ENCODE measurements at places on chromosomes 1 and 21. TPM values are rescaled to one million over a fixed set of nuclear protein-coding genes. Genes with fewer than 3 reads are reported as not detected.

DNA sequence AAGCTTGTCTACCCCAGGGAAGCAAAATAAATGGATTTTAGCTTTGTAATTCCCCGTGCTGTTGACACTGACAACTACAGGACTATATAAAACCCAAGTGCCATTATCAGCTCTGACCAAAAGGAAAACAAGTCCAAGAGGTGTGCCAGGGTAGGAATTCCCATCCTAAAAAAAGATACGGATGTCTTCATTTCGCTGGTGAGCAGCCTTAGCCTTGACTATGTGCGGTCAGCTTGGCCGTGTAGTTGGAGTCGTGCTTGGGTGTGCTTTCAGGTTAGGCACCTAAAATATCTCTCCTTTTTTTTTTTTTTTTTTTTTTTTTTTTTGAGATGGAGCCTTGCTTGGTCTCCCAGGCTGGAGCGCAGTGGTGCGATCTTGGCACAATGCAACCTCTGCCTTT, 28.9 kb upstream of the ACTN2 start:
- peaks cover 2% of the 10 kb centered on the region for H3K4me1 ChIP-seq
- no peak overlapping the region for H3K4me3 ChIP-seq
- DNase-seq: no peak
- no peaks in the 10 kb centered on the region for H3K36me3 ChIP-seq
- no peak overlapping the region for H3K27ac ChIP-seq
- H3K27me3 ChIP-seq: peaks cover 21% of the 10 kb centered on the region

DNA sequence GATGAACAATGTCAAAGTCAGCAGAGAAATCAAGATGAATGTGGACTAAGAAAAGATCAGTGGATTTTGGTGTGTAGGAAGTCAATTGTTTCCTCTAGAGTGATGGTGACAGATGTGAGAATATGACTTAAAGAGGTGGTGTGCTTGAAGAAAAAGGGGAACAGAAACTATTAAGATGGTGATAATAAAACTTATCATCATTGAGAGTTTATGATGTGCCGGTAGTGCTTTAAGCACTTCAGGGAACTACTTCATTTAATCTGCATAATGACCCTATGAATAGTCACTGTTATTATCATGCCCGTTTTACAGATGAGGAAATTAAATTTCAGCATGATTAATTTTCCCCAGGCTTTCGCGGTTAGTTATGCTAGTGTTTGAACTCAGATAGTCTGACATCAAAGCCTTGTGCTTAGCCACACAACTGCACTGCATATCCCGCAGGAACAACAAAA, 246.9 kb upstream of the LRRC7 start:
- no peaks in the 10 kb centered on the region for H3K4me1 ChIP-seq
- H3K27me3 ChIP-seq: peaks cover 4% of the 10 kb centered on the region
- H3K36me3 ChIP-seq: no peaks in the 10 kb centered on the region
- no peak overlapping the region for H3K4me3 ChIP-seq
- H3K27ac ChIP-seq: no peak overlapping the region
- no peak for DNase-seq

DNA sequence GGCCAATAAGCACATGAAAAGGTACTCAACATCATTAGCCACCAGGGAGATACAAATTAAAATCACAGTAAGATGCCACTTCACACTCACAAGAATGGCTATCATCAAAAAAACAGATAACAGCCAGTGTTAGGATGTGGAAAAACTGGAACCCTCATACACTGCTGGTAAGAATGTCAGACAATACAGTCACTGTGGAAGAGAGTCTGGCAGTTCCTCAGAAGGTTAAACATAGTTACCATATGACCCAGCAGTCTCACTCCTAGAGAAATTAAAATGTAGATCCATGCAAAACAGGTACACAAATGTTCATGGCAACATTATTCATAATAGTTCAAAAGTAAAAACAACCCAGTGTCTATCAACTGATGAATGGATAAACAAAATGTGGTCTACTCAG, 33.3 kb downstream of the LDLRAD1 start:
- no peak for DNase-seq
- H3K27ac ChIP-seq: no peak overlapping the region
- H3K4me3 ChIP-seq: no peak overlapping the region
- H3K27me3 ChIP-seq: no peaks in the 10 kb centered on the region
- peaks cover 9% of the 10 kb centered on the region for H3K4me1 ChIP-seq
- no peaks in the 10 kb centered on the region for H3K36me3 ChIP-seq

DNA sequence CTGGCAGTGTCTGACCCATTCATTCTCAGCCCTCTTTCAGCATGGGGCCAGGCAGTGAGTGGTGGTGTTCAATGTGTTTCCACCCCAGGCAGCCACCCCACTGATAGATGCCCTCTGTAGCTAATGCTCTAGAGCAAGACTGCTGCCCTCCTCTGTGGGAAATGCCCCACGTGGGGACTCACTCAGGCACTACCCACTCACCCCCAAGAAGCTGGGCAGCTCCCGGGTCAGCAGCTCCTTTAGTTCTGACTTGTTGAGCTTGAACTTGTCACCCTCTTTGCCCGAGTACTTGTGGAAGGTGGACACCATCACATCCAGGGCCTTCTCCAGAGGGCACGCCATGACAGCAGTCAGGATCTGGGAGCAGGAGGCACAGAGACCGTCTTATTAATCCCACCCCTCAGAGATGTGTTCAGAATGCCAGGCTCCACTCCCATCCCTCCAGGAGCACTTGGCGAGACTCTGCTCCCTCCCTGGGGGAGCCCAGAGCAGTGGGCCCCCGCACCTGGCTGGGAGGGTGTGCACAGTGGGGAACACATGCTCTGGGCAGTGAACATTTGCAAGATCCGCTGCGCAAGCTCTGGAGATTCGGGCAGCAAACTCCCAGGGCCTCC, 1.0 kb downstream of the S100A4 start:
- H3K27ac ChIP-seq: peak overlapping the region; percentile 96
- H3K4me3 ChIP-seq: peak overlapping the region; percentile 92
- H3K4me1 ChIP-seq: peaks cover 79% of the 10 kb centered on the region
- no peaks in the 10 kb centered on the region for H3K36me3 ChIP-seq
- DNase-seq: no peak
- no peaks in the 10 kb centered on the region for H3K27me3 ChIP-seq

DNA sequence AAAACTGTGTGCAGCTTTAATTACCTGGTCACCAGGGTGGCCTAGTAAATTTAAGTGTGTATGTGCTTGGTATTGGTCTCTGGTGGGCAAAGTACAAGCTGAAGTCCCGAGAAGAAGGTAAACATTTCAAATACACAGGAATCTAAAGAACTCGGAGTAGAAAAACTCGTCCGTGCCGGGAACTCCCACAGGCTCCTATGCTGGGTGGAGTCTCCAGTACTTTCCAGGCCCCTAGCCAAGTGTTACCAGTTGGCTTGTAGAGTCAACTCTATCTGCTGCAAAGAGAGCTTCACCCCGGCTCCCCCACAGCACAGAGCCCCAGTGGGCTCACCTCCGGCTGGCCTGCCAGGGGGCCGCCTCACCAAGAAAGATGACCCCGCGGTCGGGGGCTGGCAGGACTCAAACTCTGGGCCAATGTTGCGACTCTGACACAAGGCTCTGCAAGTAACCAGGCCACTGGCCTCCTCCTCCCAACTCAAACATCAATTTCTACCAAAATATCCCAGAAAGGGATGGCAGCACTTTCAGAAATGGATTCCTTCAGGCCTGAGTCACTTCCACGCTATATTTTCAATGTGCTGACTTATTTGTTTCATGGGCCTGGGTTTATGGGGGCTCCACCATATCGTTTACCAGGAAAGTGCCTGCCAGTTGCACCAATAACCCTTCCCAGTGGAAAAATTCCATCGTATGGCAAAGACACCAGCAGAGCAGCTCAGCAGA, 73.9 kb downstream of the SLC66A1 start:
- no peak for DNase-seq
- H3K4me1 ChIP-seq: peaks cover 67% of the 10 kb centered on the region
- H3K4me3 ChIP-seq: no peak overlapping the region
- no peaks in the 10 kb centered on the region for H3K27me3 ChIP-seq
- peak overlapping the region; percentile 37 for H3K27ac ChIP-seq

- peaks cover 1% of the 10 kb centered on the region for H3K4me1 ChIP-seq
- no peak overlapping the region for H3K4me3 ChIP-seq
- H3K36me3 ChIP-seq: no peaks in the 10 kb centered on the region
- DNase-seq: no peak
- H3K27me3 ChIP-seq: no peaks in the 10 kb centered on the region
Measured at GRCh38 chr1:52153898-52154297, 12.0 kb downstream of the ZFYVE9 start.

- DNase-seq: no peak
- H3K4me1 ChIP-seq: no peaks in the 10 kb centered on the region
- H3K27me3 ChIP-seq: peaks cover 2% of the 10 kb centered on the region
Measured at GRCh38 chr1:17251246-17251645, 2.3 kb downstream of the PADI3 start.

DNA sequence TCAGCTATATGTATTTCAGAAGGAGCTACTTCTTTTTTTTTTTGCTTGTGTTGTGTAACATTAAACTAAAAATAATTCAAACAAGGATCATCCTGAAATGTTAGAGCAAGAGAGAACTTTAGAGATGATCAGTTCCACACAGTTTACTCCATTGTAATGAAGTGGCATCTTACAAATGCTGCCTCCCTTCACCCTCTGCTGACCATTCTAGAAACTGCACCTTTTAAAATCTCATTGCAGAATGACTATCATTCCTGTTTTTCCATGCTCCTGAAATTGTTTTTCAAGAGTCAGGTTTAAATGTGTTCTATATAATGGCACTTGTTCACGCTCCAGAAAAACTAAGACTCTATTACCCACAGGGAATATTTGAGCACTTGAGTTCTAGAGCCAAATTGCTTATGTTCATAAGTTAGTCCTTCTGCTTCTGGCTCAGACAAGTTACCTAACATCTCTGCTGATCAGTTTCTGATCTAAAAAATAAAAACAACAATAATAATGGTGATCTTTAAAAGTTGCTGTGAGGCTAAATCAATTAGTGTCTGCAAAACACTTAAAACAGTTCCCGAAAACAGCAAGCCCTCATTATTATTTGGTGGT, 21.5 kb upstream of the SLC44A5 start:
- H3K27me3 ChIP-seq: peaks cover 37% of the 10 kb centered on the region
- no peak for DNase-seq
- H3K27ac ChIP-seq: no peak overlapping the region
- H3K4me3 ChIP-seq: no peak overlapping the region

GRCh38 chr1:151164732-151165280, 896 bp downstream of the LYSMD1 start:
- no peaks in the 10 kb centered on the region for H3K27me3 ChIP-seq
- DNase-seq: no peak
- H3K4me3 ChIP-seq: peak overlapping the region; percentile 97
- peaks cover 70% of the 10 kb centered on the region for H3K4me1 ChIP-seq

DNA sequence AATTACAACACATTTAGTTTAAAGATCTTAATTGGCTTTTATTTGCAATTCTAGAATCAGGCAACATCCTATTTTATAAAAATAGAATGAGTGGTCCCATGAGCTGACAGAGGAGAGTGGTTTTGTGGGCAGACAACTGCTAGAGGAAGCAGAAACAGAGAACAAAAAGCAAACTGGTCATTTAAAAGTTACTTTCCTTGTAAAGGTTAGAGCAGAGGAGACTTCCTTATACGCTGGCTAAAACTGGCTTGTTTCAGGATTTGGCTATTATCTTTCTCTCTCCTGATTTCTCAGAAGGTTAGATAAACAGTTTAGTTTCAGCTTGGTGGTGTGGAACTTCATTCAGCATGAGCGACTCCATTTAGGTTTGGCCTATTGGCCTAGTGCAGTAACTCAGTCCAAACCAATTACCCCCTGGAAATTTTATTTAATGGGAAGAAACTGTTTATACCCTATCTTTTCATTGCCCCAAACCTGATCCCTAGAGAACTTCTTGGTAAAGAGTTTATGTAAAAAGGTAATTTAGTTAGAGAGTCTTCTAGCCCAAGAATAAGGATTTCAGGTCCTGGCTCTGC, 32.2 kb upstream of the IL20 start:
- H3K4me3 ChIP-seq: no peak overlapping the region
- H3K27me3 ChIP-seq: no peaks in the 10 kb centered on the region
- H3K36me3 ChIP-seq: no peaks in the 10 kb centered on the region
- DNase-seq: no peak
- peaks cover 37% of the 10 kb centered on the region for H3K4me1 ChIP-seq

DNA sequence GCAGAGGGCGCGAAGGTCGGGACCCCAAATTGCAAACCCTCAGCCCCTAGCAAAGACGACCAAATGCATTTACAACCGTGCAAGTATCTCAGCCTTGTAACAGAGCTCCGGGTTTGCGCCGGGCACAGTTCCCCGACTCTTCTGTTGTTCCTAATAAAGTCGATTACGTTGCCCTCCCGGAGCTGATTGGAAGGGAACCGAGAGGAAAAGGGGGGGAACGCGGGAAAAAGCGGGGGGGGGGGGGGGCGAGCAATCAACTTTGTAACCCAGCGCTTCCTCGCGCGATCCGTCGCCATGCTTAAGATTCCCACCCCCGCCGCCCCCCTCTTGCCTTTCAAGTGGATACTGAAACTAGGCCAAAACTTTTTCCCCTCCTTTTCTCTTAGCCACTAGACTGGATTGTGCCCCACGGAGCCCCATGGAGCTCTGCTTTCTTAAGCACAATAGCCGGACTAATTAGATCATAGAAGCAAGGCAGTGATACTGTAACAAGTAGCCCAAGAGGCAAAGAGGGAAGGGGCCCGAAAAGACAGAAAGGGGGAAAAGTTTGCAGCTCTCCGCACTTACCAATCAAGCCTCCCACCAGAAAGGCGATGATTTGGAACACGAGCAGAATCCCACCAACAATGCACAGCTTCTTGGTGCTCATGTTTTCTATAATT, 565 bp downstream of the WLS start:
- peaks cover 20% of the 10 kb centered on the region for H3K4me1 ChIP-seq
- no peak for DNase-seq
- no peak overlapping the region for H3K27ac ChIP-seq
- H3K4me3 ChIP-seq: peak overlapping the region; percentile 48
- H3K36me3 ChIP-seq: peaks cover 5% of the 10 kb centered on the region
- peaks cover 59% of the 10 kb centered on the region for H3K27me3 ChIP-seq

DNA sequence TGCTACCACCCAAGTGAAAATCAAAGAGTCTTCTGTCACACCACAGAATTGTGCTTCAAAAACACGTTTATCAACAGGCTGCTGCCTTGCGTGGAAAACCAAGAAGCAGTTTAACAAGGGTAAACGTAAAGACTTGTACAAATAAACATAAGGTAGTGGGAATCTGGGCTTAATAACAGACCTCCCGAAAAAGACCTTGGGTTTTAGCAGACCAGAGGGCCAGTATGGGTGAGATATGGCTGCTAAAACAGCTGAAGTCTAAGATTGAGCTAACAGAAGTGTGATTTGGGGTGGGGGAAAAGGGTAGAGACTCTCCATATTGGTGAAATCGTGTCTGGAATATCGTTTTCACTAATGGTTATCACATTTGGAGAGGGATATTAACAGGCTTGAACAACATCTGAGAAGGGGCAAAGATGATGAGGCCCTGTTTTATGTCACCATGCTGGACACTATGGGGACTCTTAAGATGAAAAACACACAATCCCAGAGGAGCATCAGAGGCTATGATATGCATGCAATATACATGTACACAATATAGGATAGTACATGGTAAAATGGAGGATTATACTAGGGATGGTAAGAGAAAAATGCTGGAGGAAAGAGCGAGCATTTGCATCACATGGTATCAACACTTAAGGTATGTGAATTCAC, 1.4 kb downstream of the MOV10 start:
- peak overlapping the region; percentile 88 for H3K27ac ChIP-seq
- H3K4me3 ChIP-seq: peak overlapping the region; percentile 78
- no peaks in the 10 kb centered on the region for H3K27me3 ChIP-seq
- H3K36me3 ChIP-seq: peaks cover 10% of the 10 kb centered on the region
- no peak for DNase-seq

PDZK1 gene
- total RNA-seq: not detected

ZNF683 gene
- total RNA-seq: 2.4 TPM

GORAB gene
- total RNA-seq: 31.3 TPM

YIPF1 gene
- 13.6 TPM for total RNA-seq

OLIG2 gene
- not detected for total RNA-seq

Measured in naive thymus-derived CD8-positive, alpha-beta T cell (primary cell).